ENCODE measurements at places on chromosomes 5 and 9. TPM values are rescaled to one million over a fixed set of nuclear protein-coding genes. Genes with fewer than 3 reads are reported as not detected.

Gene SOHLH1
- not detected for total RNA-seq

Gene WDR31
- total RNA-seq, result 0.88 TPM

Gene PCDHGA6
- 0.05 TPM for total RNA-seq

Gene GPX8
- total RNA-seq, result not detected

- DNase-seq, result no peak
These were observed 10.3 kb downstream of the ANKH start for GRCh38 chr5:14861123-14861765.

DNA sequence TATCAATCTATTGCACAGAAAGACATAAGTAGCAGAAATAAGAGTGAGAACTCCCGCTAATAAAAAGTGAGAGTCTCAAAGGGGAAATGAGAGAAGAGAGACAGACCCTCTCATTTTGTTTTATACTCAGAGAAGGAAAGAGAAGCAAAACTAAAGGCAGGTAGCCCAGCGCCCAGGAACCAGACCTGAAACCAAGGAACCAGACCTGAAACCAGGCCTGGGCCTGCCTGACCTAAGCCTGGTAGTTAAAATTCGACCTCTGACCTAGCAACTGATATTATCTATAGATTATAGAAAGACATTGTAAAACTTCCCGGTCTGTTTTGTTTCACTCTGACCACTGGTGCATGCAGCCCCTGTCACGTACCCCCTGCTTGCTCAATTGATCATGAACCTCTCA lies 134.5 kb upstream of the SEMA6A start:
- DNase-seq, result no peak

DNA sequence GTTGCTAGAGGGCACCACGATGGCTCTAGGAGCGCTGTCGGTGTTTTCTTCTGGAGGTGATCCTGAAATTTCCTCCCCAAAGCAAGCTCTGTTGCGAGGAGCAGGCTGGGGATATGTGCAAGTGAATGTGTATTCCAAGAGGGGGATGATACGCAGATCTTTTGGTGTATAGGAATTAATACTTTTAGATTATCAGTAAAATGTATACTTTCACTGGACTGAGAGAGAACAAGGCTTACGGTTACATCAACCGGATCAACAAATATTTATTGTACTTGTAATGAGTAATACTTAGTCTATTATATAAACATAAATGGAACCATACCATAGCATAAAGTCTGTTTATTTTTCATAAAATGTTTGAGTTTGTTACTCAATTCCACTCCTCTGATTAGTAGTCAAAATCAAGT lies 632 bp upstream of the PRKAA1 start:
- no peak for DNase-seq

- DNase-seq, result no peak
These were observed 50.1 kb downstream of the MACROH2A1 start for GRCh38 chr5:135348918-135349317.

DNA sequence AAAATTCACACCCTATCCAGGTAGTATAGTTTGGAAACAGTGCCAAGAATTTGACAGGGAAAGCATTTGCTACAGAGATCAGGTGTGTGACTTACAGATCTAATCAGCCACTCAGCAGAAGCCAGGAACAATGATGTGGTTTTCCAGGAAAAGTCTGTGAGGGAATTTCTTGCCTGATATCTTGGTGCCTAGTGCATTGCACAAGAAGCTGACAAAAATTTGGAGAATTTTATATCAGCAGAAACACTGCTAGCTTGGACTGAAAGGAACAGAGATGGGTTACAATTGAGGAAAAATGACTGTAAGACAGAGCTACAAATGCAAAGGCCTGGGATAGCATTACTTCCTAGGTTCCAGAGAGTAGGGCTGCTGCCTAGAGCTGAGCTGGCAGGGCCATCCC lies 658.1 kb upstream of the CHD1 start:
- no peak for DNase-seq

DNA sequence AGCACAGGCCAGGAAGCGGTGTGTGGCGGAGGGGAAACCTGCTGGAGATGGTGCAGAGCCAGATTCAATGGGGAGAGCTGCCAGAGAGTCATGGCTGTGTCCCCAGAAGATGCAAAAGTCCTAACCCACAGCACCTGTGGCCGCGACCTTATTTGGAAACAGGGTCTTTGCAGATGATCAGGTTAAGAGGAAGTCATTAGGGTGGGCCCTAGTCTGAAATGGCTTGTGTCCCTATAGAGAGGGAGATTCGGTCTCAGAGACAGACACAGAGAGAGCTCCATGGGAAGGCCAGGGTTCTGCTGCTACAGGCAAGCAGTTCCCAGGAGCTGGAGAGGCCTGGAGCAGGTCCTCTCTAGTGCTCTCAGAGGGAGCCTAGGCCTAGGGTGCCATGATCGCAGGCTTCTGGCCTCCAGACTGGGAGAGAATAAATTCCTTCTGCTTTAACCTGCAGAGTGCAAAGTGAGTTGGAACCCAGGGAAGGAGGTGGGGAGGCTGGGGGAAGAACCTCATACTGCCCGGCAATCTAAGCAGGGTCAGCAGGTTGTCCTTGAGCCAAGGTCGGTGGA lies 1.9 kb upstream of the LPCAT1 start:
- DNase-seq, result no peak

DNA sequence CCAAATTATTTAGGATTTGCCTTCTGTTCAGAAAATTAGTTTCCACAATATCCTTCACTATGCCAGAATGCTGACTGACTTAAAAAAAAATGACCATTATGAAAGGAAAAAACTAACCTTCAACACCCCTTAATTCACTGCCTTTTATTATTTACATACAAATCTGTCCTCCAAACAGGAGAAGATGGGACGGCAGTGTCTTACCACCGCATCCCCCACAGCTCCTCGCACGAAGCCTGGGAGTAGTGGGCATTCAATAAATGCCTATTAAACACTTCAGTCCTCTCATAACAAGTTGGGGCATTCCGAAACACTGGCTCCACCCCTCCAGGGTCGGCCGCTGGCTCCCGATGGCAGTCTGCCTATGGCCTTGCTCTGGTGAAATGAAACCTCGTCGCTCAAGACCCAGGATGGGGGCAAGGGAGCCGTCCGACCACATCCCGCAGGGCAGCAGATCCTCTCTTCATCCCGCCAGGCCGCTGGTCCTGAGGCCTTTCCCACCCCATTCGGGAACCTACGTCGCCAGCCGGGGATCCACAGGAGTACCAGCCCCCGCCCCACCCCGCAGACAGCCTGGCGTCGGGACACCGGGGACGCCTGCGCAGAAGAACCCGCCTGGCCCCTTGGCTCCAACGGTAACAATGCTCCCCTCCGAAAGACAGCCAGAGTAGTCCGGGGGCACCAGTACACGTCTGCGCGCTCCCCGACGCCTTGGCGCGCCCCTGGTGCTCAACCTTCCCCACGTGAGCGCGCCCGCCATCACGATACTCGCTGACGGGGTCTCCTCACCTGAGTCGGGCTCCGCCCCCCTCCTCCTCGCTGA lies 613 bp downstream of the ZBTB5 start:
- DNase-seq, result peak; percentile 63

- no peak for DNase-seq
These were observed 137.4 kb downstream of the PLK2 start for GRCh38 chr5:58322453-58322852.

DNA sequence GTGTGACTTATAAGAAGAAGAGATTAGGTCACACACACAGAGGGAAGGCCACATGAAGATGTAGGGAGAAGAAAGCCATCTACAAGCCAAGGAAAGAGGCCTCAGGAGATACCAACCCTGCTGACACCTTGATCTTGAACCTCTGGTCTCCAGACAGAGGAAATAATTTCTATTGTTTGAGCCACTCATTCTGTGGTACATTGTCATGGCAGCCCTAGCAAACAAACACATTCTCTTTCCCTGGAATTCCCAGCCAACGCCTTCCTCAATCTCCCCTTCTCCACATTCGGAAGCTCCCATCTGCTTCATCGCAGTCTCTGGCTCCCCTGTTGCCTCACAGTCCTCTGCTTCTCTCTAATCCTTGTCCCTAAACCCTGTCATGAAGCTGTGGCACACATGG lies 16.7 kb downstream of the PTGS1 start:
- DNase-seq, result no peak

GRCh38 chr5:111720333-111720890 lies 36.6 kb downstream of the NREP start:
- no peak for DNase-seq

DNA sequence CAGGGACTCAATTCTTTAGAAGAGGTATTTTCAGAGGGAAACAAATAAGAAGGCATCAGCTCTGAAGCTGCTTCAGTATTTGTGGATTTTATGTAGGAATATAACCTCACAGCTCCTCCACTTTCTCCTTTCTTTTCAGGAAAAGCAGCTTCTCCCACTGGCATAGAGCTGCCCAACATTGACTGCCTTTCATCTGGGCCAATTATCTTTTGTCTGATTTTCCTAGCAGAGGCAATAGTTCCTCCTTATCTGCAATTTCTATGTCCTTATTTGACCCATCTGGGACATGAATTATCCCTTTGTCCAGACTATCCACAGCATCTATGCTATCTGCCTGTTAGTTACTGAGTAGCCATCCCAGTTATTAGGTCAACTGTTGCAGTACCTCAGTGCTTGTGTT lies 1671.2 kb upstream of the ACO1 start:
- DNase-seq, result no peak

- DNase-seq, result no peak
These were observed 42.1 kb downstream of the CDC42SE2 start for GRCh38 chr5:131305906-131306305.

GRCh38 chr5:134620634-134621033 lies 12.0 kb downstream of the SAR1B start:
- DNase-seq, result no peak
